ENCODE measurements at places on chromosomes 11 and 22.

DNA sequence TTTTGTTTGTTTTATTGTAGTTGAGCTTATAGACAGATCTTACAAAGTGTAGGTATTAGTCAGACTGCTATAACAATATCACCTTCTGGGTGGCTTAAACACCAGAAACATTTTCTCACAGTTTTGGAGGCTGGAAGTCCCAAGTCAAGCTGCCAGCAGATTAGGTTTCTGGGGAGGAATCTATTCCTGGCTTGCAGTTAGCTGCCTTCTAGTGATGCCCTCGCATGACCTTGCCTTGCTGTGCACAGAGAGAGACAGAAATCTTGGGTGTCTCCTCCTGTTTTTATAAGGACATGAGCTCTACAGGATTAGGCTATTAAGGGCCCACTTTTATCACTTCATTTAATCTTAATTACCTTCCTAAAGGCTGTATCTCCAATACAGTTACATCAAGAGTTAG, 1635.2 kb downstream of the FAM181B start:
- DNase-seq, result no peak

DNA sequence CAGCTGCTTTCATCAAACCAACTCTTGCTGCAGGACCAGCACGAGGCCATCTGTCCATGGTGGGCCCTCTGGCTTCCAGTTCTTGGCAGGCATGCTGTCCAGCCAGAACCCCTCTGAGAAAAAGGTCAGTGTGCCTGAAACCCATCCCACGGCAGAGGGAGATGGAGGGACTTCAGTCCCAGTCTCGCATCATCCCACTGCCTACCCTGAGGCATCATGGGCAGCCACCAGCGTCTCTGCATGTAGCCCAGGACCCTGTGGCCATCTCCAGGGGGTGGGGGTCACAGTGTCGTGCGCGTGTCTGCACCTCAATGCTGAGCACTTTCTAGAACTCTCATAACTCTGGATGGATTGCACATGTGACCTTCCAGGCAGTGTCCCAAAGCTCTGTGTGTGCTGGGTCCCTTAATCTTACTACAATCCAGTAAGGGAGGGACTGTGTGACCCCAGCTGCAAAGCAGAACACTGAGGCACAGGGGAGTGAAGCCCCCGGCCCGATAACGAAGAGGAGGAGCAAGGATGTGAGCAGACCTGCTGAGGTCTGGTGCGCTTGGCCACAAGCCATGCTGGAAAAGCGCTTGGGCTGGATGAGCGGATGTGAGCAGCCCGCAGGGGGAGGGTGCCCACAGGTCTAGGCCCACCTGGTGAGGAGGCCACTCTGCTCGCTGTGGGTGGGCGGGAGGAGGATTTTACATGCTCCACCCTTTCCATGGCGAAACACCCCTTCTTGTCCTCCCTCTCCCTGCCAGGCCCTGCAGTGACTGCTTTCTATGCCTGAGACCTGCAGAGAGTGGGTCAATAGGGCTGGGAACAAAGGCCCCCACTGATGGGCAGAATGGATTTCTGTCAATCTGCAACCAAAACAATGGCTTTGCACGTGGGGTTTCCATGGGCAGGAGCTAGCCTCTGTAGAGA, 1401.0 kb downstream of the BRD1 start:
- no peak for DNase-seq

DNA sequence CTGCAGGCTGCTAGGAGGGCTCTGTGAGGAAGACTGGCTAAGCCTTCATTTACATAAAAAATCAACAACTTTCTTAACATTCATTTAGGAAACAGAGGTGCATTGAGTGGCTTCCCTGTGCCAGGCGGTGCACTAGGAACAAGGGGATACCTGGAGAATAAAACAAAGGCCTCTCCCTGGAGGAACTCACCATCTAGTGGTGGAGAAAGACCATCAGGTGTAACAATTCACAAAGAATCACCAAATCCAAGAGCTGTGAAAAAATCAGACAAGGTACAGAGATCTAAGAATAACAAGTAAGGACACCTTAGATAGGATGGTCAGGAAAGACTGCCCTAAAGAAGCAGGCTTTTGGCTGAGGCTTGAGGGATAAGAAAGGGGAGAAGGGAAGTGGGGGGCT, 40.3 kb downstream of the CSNK2A3 start:
- peak; percentile 10 for DNase-seq

DNA sequence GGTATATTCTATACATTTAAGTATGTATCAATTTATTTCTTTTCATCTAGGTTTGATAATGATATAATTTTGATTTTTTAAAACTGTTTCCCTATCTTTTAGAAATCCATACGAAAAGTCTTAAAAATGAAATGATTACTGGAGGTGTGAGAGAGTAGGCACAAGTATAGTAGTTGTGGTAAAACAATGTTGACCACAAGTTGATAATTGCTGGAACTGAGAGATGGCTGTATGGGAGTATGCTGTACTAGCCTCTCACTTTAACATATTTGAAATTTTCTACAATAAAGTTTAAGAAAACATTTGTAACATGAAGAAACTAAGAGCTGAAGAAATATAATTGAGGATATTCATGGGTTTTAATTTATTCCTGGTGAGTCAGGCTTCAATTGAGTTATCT, 30.0 kb downstream of the FSHB start:
- no peak for DNase-seq

DNA sequence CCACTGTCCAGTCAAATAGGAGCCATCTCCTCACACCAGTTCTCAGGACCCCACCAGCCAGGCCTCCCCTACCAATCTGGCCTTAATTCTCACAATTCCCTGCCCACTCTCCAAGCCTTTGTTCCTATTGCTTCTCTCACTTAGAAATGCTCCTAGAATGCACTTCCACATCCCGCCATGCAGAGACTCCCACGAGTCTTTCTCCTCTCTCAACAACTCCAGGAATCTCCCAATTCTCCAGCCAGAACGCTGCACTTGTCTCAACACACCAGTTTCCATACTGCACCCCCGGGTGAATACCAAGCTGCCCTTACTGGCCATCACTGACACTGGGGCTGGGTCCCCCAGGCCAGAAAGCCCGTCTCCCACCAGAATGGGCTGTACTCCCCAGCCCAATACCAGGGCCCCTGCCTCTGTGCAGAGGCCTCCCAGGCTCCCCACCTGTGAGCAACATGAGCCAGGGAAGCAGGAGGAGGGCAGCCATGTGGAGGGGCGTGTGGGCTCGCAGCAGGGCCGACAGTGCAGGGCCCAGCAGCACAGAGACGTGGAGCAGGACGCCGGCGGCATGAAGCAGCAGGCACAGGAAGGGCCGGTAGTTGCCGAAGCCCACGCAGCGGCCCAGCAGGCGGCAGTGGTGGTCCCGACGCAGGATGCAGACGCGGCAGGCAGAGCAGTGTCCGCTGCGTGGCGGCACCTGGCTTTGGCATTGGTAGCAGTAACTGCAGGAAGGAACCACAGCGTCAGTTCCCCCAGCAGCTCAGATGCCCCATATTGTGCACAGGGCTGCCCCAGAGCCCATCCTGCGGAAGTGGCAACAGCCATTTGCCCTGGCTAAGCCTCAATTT, 2.4 kb downstream of the ZDHHC24 start:
- DNase-seq, result no peak

Measured in NCI-H1092 treated with DMSO at 0.1 percent for 48 hours (cell line).